ENCODE measurements at places on chromosomes 1 and 21.

DNA sequence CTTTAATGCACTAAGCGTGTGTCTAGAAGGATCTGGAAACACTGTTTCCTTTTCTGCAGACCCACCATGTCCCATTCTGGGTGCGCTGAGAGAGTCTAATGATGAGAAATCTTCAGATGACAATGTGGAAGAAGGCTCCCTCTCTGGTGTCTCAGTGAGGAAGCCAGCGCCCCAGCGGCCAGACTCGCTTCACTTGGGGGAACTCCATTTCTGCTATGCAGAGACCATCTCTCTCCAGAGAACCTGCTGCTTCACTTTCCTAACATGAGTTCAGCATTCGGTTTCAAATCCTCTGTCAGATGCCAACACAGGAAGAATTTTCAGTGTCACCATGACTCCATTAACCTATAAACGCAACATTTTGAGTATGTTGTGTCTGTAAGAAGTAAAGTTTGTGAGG lies 121.8 kb downstream of the SYF2 start:
- DNase-seq: no peak

DNA sequence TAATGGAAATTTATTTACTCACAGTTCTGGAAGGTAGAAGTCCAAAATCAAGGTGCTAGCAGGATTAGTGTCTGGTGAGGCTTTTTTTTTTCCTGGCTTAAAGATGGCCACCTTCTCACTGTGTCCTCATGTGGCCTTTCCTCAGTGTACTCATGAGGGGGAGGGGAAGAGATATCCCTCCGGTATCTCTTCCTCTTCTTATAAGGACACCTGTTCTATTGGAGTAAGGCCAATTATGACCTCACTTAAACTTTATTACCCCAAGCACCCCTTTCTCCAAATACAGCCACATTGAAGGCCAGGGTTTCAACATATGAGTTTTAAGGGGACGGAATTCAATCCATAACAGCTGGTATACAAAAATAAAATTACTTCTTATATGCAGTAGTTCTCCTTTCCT lies 203.7 kb upstream of the C1orf87 start:
- DNase-seq: no peak

- no peak for DNase-seq
Measured at GRCh38 chr1:168706391-168706992, 22.5 kb downstream of the DPT start.

DNA sequence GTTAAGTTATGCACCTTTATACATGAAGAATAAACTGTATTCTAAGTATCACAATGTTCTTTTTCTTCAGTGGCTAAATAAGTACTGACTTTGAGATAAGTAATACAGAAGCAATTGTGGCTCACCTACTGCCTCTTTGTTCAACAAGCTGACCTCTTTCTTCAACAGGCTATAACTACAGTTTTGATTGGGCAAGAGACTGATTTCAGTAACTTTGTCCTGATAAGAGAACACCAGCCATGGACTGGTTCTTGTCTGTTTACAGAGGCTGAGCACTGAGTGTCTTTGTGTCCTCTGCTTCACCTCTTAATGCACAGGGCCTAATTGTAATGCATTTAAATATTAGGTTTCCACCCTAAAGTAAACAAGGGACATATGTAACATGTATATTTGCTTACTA lies 34.6 kb upstream of the PDE4B start:
- no peak for DNase-seq

DNA sequence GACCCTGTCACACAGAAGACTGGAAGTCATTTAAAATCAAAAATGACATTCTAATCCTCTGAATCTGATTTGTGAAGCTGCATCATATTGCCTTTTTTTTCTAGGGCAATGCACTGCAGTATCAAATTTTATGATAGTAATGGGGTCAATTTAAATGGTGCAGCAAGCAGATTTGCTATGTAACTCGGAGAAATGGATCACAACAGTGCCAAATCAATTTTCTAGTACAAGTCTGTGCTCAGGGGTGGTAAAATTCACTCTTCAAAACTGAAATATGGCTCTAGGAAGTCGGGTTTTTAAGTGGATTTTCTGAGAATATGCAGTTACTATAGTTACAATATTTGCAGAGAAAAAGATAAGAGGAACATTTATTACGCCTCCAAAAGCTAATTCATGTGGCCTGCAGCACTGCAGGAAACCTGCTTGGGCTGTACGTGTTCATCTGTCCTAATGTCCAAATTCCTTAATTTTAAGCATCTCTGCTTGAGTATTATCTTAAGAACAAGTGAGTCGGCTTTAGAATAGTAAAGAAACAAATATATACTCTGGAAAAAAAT lies 31.5 kb downstream of the HLCS start:
- DNase-seq: no peak

GRCh38 chr1:209250861-209251636 lies 332.5 kb upstream of the CAMK1G start:
- no peak for DNase-seq

- no peak for DNase-seq
Measured at GRCh38 chr1:194710671-194711070, 1524.3 kb upstream of the B3GALT2 start.

DNA sequence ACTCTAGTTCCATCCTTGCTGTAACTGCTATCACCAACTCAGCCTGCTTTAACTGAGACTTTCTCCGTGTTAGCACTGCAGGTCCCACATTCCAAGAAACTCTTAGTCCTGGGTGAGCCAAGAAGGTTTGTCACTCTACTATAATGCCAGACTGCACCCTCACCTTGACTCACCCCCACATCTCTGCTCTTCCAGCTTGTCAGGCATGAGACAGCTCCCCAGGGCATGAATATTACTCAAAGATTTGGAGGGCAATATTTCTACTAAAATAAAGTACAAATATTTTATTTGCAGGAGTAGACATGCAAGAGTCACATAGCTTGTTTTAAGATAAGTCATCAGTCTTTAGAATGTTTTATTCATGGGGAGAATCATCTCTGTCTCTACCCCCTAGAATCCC lies 110.2 kb downstream of the MATN1 start:
- DNase-seq: no peak

GRCh38 chr1:203308328-203308922 lies 3.1 kb downstream of the BTG2 start:
- no peak for DNase-seq

- DNase-seq: no peak
Measured at GRCh38 chr1:162327788-162328165, 48.9 kb downstream of the SPATA46 start.

GRCh38 chr1:208665936-208666335 lies 421.8 kb upstream of the PLXNA2 start:
- no peak for DNase-seq

- no peak for DNase-seq
Measured at GRCh38 chr1:230175839-230176238, 108.8 kb downstream of the GALNT2 start.

- DNase-seq: no peak
Measured at GRCh38 chr21:37724201-37724600, 192.1 kb downstream of the KCNJ6 start.

DNA sequence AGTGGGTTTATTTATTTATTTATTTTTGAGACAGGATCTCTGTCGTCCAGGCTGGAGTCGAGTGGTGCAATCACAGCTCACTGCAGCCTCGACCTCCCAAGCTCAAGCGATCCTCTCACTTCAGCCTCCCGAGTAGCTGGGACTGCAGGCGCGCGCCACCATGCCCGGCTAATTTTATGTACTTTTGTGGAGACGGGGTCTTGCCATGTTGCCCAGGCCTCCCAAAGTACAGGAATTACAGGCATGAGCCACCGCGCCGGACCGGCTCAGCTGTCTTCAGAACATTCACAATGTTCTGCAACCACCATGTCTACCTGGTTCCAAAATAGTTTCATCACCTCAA lies 406 bp upstream of the DNAJC8 start:
- DNase-seq: no peak

- DNase-seq: no peak
Measured at GRCh38 chr1:25550155-25550506, 6.7 kb downstream of the LDLRAP1 start.

- no peak for DNase-seq
Measured at GRCh38 chr1:56451491-56451890, 127.9 kb downstream of the PLPP3 start.

DNA sequence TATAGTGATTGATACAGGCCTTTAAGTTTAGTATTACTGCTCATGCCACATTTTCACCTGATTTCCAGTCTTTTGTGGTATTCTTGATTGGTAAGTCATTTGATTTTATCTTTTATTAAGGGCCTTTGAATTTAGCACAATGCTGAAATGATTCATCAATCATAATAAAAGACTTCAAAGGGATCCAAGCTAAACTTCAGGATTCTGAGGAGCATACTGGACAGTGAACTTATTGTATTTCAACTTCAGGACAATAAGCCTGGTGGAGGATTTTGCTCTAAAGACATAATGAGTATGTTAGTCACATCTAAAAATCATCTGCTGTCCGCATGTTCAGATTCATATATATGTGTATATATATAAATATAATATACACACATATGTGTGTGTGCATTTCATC lies 233.3 kb downstream of the SETD4 start:
- DNase-seq: no peak

DNA sequence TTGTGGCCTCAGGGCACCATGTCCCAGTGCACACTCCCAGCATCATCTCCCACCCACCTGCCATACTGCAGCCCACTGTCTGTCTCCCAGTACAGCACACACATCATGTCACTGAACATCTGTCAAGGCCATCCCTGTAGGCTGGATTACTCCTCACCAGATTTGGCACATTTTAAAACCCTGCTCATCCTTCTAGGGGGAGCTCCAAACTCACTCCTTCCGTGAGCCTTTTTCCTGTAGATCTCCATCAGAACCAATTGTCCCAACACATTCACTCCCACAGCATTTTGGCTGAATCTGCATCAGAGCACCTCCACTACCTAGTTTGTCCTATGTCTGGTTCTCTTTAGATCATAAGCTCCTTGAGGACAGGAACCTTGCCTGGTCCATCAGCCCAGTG lies 58.6 kb upstream of the GRIK3 start:
- DNase-seq: no peak

DNA sequence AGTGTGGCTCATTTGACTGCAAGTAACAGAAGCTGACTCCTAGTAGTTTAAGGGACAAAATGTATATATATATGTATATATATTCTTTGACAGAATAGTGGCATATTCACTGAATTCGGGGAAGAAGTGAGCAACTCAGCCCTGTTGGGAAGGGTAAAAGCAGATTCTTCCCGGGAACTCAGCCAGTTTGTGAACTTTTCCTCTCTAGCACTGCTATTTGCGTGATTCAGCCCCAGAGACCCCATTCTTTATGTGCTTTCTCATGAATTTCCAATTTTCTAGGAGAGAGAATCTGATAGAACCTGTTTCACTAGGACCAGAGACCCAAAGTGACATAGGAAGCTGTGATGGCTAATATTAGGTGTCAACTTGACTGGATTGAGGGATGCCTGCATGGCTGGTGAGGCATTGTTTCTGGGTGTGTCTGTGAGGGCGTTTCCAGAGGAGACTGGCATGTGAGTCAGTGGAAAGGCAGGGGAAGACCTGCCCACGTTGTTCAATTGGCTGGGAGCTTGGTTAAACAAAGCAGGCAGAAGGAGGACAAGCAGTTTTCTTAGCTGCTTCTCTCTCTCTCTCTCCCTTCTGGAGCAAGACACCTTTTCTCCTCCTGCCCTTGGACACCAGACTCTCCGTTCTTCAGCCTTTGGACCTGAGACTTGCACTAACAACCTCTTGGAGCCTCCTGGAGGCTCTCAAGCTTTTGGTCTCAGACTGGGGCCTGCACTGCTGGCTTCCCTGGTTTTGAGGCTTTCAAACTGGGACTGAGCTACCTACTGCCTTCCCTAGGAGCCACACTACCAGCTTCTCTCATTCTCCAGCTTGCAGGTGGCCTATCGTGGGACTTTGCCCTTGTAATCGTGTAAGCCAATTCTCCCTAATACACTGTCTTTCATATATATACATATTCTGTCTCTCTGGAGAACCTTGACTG lies 93.4 kb upstream of the KCNK1 start:
- no peak for DNase-seq

DNA sequence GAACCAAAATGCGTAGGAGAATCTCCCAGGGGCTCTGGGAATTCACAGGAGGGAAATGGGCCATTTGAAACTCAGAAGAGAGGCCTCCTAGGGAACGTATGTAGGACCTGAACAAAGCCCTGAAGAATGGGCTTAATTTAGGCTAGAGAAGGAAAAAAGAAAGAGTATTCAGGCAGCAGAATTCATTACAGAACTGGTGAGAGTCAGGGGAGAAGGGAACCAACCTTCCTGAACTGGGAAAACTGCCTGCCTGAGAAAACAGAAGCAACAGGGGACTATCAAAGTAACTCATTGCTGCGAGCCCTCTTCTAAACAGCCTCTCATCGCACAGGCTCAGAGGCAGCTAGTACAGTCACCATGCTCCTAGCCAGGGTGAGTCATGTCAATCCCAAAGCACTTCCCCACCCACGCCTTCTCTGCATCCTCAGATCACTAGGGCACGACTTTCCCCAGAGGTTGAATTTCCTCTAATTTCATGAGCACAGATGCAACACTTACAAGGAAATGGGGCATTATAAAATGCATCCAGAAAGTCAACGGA lies 98.1 kb downstream of the ADSS2 start:
- no peak for DNase-seq

DNA sequence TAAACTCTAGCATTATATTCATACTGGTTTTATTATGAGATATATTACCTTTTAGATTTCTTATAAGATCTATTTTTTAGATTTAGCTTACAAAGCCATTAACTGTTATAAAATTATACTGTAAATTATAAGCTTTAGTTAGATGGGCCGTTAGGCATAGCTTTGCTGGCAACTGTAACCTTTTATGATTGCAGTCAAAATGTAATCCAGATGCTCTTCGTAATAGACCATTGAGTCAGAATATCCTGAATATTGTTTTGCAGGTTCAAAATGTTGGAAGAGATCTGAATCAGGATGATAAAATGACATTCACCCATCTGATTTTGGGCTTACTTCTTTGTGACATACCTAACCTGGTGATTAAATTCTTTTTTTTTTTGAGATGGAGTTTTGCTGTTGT lies 20.9 kb downstream of the ITSN1 start:
- no peak for DNase-seq

- DNase-seq: no peak
Measured at GRCh38 chr1:92944901-92945747, 16.1 kb downstream of the DIPK1A start.

- peak; percentile 19 for DNase-seq
Measured at GRCh38 chr21:42614811-42615351, 38.5 kb upstream of the PDE9A start.

- no peak for DNase-seq
Measured at GRCh38 chr21:44517175-44517899, 22.7 kb downstream of the KRTAP10-1 start.

- no peak for DNase-seq
Measured at GRCh38 chr21:31012133-31013089, 25.9 kb downstream of the KRTAP19-8 start.

DNA sequence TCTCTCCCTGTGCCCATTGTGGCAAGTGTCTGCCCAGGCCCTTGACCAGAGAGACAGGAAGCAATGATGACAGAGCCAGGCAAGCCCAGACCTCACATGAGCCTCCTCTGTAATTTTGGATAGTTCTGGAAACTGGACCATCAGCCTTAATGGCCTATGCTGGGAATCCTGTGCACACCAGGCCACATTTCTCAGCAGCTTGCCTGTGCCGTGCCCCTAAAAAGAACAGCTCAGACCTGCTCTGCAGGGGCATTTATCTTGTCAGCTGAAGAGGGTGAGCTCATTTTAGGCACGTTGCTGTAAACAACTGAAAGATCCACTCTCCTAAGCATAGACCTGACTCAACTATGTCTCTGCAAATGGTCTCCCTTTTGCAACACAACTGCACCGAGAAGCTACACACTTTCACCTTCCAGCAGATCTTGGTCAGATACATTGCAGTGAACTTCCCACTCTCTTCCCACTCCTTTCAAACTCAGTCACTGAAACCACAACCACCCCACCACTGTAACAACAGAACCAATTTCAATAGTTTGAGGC lies 53.5 kb upstream of the BACH1 start:
- DNase-seq: no peak

GRCh38 chr21:45617021-45617921 lies 26.3 kb upstream of the PCBP3 start:
- DNase-seq: no peak
